GM18507 (cell line): ENCODE measurements at places on chromosomes 5 and 9.

GRCh38 chr9:37995961-37996818 lies 72.8 kb downstream of the SHB start:
- no peak for DNase-seq

DNA sequence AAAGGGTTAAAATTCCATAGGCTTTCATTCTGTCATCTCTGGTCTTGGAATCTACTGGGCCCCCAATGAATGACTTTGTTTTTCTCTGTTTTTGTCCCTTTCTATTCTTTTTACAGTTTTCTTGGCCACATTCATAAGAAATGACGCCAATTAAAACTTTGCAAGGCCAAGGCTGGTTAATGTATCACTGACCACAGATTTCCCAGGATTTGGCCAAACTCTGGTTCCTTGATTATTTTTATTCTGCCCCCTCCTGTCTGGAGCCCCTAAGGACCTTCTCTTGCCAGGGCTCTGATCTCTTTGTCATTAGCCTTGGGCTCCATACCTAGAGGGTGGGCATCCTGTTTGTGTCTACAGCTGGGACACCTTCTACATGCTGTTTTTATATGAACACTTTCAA lies 388.9 kb upstream of the PAPPA start:
- no peak for DNase-seq

DNA sequence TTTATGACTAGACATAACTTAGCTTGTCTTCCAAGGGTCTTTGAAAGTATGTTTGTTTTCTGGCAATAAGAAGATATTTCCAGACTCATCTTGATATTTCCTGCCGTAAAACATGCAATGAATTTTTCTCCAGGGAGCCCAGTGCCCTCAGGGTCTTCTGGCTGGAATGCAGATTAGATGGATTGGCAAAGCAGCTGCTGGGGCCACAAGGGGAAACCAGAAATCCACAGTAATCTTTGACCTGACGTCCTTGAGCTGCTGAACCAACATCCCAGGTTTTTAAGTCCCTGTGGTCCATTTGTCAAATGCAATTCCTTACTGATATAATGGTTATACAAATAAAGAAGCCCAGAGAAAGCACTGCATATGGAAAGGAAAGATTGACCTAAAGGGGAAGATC lies 93.0 kb downstream of the THBS4 start:
- DNase-seq: no peak

GRCh38 chr5:55226934-55227663 lies at the start of gene MCIDAS:
TSS of gene MCIDAS (minus strand) at chr5:55227315. CDS start at chr5:55227138, 177 bp downstream.
- no peak for DNase-seq

DNA sequence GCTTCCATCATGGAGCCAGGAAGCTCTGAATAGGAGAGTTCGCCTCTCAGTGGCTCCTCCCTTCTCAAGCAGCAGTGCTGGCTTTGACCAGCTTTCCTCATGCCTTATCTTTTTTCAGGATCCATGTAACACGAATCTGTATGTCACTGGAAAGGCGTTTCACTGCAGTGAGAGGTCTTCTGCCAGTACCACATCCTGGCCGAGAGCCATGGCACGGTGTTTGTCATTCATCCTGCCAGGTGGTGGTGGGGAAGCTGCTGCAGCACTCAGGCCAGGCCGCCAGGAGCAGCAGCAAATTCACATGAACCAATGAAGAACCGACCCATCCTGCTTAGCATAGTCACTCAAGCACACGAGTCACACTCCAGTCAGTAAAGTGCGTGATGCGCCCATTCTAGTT lies 179.0 kb downstream of the FANCC start:
- DNase-seq: no peak

GRCh38 chr9:134377976-134378375 lies 51.7 kb downstream of the RXRA start:
- DNase-seq: no peak

GRCh38 chr9:129720865-129721545 lies 31.8 kb downstream of the PTGES start:
- DNase-seq: no peak

GRCh38 chr9:95880021-95880690 lies 4.7 kb downstream of the ERCC6L2 start:
- DNase-seq: no peak

DNA sequence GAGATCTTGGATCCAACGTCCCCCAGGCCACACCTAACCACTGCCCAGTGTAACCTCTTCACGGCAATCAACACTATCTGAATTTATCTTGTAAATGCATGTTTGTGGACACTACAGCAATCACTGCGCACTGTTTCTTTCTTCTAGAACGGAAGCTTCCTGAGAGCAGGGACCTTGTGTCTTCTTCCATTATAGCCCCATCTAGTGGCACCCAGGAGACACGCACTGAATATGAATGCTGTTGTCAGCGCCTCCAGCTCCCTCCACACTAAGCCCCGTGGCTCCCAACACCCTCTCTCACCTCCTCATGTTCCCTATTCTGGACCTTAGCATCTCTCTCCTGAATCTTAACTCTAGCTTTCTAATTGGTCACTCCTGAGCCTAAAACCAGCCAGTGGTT lies 72.7 kb downstream of the SMIM23 start:
- DNase-seq: no peak

DNA sequence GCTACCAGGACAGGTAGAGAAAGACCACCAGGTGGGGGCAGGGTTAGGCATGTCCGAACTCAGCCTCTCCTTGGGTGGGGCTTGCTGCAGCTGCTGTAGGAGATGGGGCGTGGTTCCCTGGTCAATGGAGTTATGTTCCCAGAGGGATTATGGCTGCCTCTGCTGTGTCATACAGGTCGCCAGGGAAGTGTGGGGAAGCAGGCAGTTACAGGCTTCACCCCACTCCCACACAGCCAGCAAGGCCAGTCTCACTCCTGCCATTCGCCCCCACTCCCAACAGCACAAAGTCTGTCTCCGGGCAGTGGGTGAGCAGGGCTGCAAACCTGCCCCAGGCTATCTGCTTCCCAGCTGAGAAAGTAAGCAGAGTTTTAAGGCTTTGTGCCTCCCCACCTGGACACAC lies 20.0 kb upstream of the CEP72 start:
- DNase-seq: no peak

DNA sequence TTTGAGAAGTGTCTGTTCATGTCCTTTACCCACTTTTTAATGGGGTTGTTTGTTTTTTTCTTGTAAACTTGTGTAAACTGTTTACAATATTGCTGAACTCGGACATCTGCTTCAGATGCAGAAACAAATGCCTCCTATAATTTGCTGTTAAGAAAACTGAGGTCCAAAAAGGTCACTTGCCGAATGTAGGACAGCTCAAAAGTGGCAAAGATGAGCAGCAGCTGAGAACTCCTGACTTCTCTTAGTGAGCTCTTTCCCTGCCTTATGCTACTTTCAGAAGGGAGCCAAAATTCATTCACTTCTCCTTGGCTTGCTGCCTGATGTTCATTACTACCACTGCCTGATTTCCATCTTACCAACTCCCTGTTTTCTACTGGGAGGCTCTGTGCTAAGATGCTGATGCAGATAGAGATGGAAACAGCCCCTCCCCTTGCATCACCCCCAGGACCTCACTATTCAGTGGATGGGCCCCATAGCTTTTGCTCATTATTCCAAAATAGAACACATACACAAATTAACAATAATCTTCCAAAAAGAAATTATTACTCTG lies 60.1 kb downstream of the SEMA6A start:
- DNase-seq: no peak

- no peak for DNase-seq
These were observed 7.1 kb upstream of the NANS start for GRCh38 chr9:98049288-98050072.

GRCh38 chr5:177194268-177194667 lies 60.7 kb downstream of the NSD1 start:
- DNase-seq: no peak

DNA sequence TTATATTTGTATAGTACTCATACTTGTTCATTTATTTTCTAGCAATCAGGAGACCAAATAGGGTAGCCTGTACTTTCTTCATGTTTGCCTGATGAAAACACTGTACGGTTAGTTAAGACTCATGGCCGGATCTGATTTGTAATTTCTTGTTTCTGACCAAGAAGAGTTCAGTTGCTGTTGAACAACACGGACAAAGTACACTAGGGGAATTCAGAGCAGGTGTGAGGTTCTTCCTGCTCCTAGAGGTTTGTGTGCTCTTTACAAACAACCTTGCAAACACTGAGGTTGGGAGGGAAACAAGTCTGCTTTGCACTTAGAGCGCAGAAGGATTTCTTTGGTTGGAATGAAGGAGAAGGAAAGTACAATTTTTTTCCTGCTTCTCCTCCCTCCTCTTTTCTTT lies 69.7 kb downstream of the TRIO start:
- DNase-seq: no peak

- DNase-seq: no peak
These were observed 6.2 kb downstream of the SVEP1 start for GRCh38 chr9:110573305-110573704.

- no peak for DNase-seq
These were observed 3.9 kb downstream of the CDKN2B start for GRCh38 chr9:22005021-22005701.

DNA sequence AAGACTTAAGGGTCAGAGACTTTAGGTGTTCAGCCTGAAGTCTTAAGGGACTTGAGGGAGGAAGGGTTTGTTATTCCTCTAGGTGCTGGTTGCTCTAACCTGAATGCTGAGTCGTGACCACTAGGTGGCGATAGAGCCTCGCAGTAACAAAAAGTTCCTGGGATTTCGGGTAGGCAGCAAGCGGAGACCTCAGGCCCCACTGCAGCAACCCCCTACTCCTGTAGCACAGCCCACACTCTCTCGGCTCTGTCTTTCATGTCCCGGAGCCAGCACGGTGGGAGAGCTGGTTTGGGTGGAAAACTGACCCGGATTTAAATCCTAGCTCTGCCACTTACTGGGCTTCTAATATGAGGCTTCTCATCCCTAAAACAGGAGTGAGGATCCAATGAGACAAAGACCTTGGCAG lies 100.3 kb upstream of the PANK3 start:
- DNase-seq: peak; percentile 52

GRCh38 chr5:162939991-162940390 lies 497.4 kb upstream of the CCNG1 start:
- DNase-seq: no peak

GRCh38 chr5:72505539-72506157 lies 1.6 kb downstream of the ZNF366 start:
- DNase-seq: no peak

GRCh38 chr5:181058786-181059296 lies 18.8 kb downstream of the BTNL9 start:
- DNase-seq: no peak

- no peak for DNase-seq
These were observed 281.3 kb downstream of the CEMIP2 start for GRCh38 chr9:71487061-71487460.

GRCh38 chr5:142364251-142365145 lies 39.7 kb upstream of the SPRY4 start:
- DNase-seq: no peak

GRCh38 chr9:88873635-88874034 lies 117.6 kb upstream of the S1PR3 start:
- DNase-seq: no peak

- DNase-seq: no peak
These were observed 16.3 kb downstream of the NLN start for GRCh38 chr5:65738305-65738704.

DNA sequence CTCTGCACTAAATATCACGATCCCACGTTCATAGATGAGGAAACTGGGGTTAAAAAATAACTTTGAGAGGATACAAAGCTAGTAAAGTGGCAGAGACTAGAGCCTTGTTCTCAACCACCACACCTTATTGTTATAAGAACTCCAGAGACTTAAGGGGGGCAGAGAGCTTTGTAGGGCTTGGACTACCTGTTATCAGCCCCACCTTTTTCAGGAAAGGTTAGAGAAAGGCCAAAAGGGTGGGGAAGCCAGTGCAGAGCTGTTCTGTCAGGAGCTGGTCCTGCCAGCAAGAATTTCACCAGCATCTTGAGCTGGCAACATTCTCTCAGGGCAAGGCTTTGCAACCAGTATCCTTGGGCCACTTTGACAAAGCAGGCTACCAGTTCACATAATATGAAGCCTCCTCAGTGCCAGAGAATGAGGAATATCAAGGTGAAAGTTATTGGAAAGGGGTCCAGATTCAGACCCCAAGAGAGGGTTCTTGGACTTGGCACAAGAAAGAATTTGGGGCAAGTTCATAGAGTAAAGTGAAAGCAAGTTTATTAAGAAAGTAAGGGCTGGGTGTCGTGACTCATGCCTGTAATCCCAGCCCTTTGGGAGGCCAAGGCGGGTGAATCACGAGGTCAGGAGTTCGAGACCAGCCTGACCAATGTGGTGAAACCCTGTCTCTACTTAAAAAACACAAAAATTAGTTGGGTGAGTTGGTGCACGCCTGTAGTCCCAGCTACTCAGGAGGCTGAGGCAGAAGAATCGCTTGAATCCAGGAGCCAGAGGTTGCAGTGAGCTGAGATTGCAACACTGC lies 66.2 kb upstream of the CLINT1 start:
- no peak for DNase-seq

- DNase-seq: no peak
These were observed 167.0 kb upstream of the ZNF618 start for GRCh38 chr9:113708821-113709713.

- no peak for DNase-seq
These were observed 8.1 kb upstream of the RAD23B start for GRCh38 chr9:107274953-107275422.

GRCh38 chr9:5579881-5580280 lies 49.0 kb upstream of the RIC1 start:
- DNase-seq: no peak

DNA sequence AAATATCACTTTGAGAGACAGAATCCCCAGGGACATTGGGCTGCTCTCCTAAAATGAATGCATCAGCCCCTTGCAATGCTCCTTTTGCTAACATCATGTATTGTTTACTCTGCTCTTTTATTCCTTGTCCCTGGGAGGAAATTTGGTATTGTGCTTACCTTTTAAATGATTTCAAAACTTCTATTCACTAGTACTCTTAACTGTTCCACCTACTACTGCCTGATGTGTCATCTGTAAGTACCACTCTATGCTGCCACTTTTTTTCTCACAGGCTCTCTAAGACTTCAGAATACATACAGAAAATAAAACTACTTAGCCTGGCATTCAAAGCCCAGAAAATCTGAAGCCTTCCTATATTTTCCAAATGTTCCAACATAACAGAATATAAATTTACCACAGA lies 667.2 kb downstream of the BRINP1 start:
- no peak for DNase-seq

DNA sequence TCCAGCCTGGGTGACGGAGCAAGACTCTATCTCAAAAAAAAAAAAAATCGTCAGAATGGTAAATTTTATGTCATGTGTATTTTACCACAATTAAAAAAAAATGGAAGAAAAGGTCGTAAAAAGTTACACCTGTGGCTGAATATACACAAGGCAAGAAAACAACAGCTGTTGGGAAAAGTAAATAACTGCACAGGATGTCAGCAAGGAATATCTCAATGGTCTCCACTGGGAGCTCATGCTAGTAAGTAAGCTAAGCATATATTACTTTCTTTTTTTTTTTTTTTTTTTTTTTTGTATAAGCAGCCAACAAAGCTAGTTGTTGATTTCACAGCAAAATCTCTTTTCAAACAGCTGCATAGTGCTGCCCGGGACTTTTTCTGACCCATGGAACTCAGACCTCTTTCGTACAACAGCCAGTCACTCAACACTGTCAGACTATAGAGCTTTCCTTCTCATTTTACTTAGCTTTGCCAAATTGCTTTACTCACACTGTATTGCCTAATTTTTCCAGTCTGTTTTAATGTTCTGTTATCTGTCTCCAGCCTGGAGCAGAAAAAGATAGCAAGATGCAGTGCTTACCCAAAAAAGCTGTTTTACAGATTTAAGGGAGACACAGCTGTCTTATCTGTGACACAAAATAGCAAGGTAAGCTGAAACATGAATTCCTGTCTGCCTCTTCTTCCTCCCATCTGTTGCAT lies 175.9 kb downstream of the ENC1 start:
- no peak for DNase-seq
